Vagina (tissue), 2 donors: ENCODE measurements at places on chromosomes 1 and 21.

GRCh38 chr1:116880917-116881316 lies 28.8 kb upstream of the PTGFRN start:
- no peak for DNase-seq

- no peak for DNase-seq
These were observed 149.0 kb upstream of the RAB4A start for GRCh38 chr1:229121845-229122436.

DNA sequence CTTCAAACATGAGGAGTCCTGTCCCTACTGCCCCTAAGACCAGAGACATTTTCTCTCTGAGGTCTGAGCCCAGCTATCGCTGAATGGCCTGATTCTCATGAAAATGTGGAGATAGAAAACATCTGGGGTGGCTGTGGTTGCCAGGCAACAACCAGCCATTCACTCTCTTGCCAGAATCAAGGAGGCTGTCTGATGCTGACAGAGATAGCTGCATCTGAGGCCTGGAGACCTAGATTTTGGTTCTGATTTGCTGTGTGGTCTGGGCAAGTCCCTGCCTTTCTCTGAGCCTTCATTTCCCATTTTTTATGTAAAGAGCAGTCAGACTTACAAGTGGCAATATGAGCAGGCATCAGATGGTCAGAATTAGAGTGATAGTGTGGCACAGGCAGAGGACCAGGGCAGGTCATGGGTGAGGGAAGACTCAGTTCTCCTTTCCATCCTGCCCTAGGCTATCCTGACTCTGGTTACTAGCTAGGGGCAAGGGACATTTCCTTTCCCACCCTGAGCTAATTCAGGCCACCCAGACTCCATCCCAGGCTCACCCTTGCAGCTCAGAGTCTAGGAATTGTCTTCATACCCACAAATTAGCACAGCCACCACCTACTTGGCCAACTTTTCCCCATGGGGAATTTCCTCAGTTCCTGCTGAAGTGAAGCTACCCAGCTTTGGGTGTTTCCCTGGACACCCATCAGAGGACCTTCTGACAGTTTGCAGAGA lies 20.0 kb upstream of the RNF19B start:
- no peak for DNase-seq

GRCh38 chr21:42143111-42143510 lies 72.0 kb downstream of the UMODL1 start:
- no peak for DNase-seq

DNA sequence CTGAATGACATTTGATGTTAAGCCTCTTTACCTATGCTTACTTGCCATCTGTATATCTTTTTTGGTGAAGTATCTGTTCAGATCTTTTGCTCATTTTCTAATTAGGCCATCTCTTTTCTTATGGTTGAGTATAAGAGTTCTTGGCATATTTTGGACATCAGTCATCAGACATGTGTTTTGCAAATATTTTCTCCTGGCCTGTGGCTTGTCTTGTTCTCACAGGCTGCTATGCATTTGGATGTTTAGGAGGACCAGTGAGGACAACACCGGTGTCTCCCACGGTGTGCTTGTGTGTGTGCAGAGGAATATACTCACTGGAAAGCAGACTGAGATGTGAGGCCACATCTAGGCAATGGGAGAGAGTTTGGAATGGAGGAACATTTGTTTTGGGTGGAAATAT lies 87.1 kb upstream of the LYST start:
- DNase-seq: no peak

DNA sequence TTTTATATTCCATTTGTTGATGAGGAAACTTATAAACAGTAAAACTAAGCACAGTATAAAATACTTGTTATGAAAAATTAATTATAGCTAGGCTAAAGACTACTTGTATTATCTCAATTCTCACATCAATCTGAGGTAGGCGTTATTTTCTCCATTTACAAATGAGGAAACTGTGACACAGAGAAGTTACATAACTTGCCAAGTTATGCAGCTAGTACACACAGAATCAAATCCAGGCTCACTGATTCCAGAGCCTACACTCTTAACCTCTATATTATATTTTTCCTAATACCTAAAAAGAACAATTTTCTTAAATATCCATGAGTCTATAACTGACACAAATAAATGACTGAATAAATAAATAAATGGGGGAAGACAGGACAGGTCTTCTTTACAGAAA lies 11.2 kb upstream of the VPS45 start:
- no peak for DNase-seq

DNA sequence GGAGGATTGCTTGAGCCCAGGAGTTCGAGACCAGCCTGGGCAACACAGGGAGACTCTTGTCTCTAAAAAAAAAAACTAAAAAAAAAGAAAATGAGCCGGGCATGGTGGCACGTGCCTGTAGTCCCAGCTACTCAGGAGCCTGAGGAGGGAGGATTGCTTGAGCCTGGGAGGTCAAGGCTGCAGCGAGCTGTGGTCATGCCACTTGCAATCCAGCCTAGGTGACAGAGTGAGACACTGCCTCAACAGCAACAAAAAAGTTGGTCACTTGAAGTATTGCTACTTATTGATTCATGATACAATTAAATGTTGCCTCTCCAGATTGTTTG lies 57.9 kb upstream of the CXADR start:
- no peak for DNase-seq

- no peak for DNase-seq
These were observed 526 bp upstream of the SLC25A24 start for GRCh38 chr1:108200687-108201051.

DNA sequence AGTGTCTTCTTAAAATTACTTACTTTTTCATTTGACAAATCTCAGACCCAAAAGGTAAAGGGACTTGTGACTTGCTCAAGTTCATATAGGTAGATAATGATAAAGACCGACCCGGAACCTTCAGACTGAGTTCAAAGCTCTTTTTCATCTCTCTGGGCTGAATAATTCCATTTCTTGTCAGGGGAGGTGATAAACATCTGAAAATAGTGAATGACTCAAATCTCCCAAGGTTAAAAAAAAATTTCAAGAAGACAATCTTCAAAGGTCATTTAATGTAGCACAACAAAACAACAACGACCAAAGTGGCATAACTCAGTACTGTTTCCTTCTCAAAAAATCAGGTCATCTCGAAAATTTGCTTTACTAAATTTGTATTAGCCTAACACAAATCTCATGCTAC lies 20.6 kb downstream of the LUZP1 start:
- no peak for DNase-seq

GRCh38 chr1:38063616-38064015 lies 17.0 kb upstream of the POU3F1 start:
- no peak for DNase-seq

- DNase-seq: no peak
These were observed 6.2 kb downstream of the SMIM1 start for GRCh38 chr1:3778590-3779264.

DNA sequence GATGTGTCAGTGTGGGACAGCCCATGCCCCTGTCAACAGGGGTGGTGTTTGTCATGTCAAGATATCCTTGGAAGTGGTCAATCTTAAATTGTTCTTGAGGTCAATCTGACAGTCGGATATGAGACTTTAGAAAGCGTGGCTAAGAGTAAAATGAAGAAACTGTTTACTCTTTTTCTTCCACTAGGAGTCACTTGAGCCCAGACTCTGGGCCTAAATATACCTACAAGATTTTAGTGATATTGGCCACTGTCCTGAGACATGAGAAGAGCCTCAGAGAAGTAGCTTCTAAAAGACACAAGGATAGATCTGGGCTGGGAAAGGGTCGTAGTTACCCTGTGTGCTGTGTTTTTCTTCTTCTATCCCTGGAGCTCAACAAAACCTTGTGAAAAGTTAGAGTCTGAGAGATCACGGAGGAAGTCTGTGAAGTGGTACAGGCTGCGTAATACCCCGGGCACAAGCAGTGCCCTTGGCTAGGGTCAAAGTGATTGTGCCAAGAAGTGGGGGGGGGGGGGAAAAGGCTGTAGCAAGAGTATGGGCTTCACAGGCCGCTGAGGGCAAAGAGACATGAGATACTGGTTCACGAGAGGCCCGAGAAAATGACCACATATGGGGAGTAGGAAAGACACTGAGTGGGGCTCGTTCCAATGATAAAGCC lies 355.2 kb upstream of the GREM2 start:
- DNase-seq: no peak

GRCh38 chr1:31108861-31109260 lies 43.3 kb upstream of the PUM1 start:
- DNase-seq: no peak

DNA sequence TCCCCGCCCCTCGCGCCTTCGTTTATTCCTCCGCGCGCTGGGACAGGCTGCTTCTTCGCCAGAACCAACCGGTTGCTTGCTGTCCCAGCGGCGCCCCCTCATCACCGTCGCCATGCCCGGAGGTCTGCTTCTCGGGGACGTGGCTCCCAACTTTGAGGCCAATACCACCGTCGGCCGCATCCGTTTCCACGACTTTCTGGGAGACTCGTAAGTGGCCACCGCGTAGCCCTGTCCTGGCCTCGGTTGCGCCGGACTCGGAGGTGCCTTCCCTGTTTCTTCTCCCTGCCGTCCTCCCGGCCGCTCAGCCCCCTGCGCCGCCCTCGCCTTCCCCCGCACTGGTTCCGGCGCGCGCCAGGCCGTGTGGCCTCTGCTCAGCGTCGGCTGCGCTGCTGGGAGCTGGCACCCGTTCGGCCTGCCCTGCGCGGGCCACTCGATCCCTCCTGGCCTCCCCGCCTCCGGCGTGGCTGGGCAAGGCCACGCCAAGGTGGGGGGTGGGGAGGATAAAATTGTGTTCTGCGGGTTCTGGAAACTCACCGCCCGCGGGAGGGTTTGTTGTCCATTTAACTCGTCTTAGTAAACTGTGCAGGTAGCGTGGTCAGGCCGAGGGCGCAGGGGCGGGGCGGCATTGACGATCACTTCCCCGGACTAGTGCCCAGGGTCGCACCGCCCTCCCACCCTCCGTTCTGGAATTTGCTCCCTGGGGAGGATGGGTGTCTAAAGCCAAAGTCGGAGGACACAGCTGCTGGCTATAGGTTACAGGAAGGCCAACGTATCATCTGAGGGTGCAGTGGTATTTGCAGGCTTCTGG lies at the start of gene PRDX6:
PRDX6 (plus strand) TSS at position 50 of the 808 bp plus-strand sequence; CDS start at position 113, 63 bp downstream.
- DNase-seq: no peak

DNA sequence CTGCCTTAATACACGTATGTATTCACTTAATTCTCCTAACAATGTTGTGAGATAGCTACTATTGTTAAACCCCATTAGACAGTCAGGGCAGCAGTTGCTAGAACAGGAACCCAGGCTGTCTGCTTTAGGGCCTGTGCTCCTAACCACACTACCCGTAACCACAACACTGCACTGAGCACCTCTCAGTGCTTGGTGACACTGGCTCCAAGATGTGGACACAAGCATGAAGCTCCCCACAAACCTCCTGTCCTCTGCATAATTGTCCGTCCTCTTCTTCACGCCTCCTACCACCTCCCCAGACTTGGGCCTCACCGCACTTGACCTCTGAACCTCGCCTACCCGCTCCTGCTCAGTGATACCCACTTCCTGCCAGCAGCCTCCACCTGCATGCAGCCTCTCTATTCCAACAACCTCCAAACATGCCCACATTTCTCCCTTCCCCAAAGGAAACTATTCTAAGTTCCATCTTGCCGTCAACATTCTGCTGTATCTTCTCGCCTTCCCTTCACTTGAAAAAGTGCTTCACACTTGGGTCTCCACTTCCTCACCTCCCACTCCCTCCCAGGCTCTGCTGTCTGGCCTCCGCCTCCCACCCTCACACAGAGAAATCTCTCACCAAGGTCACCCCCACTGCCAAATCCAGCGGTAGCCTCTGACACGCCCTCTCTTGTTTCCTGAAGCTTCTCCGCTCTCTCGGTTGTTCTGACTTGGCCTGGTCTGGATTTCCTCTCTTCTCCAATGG lies 14.6 kb upstream of the AHDC1 start:
- DNase-seq: no peak

GRCh38 chr1:214116258-214116657 lies 128.5 kb downstream of the PROX1 start:
- DNase-seq: no peak

GRCh38 chr1:10152709-10153284 lies 57.6 kb upstream of the KIF1B start:
- DNase-seq: no peak

GRCh38 chr21:21714426-21714825 lies 716.2 kb downstream of the NCAM2 start:
- DNase-seq: no peak

DNA sequence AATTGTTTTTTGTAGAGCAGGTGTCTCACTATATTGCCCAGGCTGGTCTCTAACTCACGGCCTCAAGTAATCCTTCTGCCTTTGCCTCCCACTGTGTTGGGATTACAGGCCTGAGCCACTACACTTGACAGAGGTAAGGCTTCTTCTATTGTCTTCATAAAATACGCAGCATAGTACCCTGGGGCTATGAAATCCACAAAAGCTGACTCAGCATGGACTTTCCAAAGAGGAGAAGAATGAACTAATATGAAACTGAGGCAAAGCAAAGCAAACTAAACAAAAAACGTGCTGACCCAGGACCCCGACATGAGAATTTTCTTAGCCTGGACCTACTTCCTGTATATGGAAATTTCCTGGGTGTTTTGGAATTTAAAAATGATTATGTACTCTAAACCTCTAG lies 18.5 kb upstream of the ATP13A2 start:
- no peak for DNase-seq

DNA sequence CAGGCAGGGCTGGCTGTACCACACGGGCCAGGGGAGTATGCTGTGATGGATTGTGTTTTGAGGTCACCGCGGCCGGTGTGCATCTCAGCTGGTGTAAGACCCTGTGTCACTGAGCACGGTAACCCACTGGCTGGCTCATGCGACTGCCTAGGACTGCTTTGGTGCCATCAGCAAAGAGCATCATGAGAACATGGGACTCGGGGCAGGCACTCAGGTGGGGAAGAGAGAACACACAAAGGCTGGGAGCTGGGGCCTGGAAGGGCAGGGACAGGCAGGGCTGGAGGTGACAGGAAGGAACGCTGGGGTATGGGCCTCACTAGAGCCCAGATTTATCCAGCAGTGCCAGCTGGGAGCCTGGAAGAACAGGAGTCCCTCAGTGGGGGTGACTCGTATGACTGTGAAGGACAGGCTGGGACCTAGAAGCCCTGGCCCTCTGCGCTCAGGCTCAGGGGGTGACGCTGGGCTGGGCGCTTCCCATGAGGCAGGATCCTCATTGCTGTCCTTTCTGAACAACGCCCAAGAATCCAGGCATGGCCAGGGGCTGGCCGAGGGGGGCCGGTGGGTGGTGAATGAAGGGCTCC lies 210.4 kb upstream of the VAMP3 start:
- no peak for DNase-seq

DNA sequence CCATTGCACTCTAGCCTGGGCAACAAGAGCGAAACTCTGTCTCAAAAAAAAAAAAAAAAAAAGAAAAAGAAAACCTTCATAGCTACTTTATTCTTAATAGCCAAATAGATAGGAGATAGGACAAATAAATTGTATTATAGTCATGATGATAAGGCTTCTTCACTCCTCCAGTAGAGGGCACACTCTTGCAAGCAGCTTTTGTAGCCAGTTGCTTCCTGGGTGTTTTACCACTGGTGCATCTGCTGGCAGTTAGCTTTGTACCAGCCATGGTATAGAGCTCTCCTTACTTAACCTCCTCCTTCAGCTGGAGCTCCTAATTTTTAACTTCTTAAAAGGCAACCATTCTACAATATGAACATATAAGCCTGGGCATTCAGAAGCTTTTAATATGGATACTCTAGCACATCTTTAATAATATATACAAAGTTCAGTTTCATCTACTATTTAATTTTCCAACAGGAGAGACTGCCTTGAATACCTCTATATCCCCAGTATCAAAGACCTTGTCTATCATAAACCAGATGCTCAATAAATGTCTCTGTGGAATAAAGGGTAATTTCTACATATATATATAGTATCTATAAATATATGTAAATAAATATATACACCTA lies 35.8 kb downstream of the EVI5 start:
- DNase-seq: no peak

- no peak for DNase-seq
These were observed 467.6 kb upstream of the ZRANB2 start for GRCh38 chr1:71548398-71548890.
